Activated CD8-positive, alpha-beta memory T cell treated with anti-CD3 and anti-CD28 coated beads, Interleukin-2, amount 10 ng/mL, durations not matched to agents 7 days and 5 days (primary cell): ENCODE measurements at places on chromosomes 1 and 21. TPM values are rescaled to one million over a fixed set of nuclear protein-coding genes. Genes with fewer than 3 reads are reported as not detected.

Gene FMO1
- total RNA-seq = not detected

Gene USP48
- 83.9 TPM for total RNA-seq

Gene HPCAL4
- 0.30 TPM for total RNA-seq

Gene SLC30A1
- total RNA-seq = 9.3 TPM

Gene SLC25A24
- total RNA-seq = 25.7 TPM

Gene NRIP1
- total RNA-seq = 13.2 TPM

Gene SPRR4
- not detected for total RNA-seq

- DNase-seq = peak; percentile 84
- no peak overlapping the region for H3K27ac ChIP-seq
- no peaks in the 10 kb centered on the region for H3K27me3 ChIP-seq
Observed at GRCh38 chr1:27102707-27103468, 52.0 kb downstream of the SLC9A1 start.

DNA sequence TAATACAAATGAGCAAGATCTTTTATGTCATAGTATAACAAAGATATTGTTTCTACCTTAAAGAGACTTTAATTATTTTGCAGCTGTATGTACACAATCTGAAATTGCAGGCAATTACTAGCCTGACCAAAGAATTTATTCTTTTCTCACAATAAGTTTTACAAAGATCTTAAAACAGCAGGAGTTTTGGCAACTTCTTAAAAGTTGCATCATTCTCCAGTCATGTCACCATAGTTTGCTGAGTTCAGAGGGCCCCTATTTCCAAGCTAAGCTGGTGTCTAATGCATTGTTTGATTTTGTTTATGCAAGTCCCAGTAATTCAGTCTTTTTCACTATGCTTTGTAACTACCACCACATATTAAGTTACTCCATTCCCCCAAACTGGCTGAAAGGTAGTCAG lies 114.8 kb downstream of the DNAH14 start:
- no peaks in the 10 kb centered on the region for H3K36me3 ChIP-seq
- no peak for DNase-seq
- H3K4me1 ChIP-seq = no peaks in the 10 kb centered on the region
- no peak overlapping the region for H3K27ac ChIP-seq
- no peaks in the 10 kb centered on the region for H3K27me3 ChIP-seq
- H3K4me3 ChIP-seq = no peak overlapping the region

DNA sequence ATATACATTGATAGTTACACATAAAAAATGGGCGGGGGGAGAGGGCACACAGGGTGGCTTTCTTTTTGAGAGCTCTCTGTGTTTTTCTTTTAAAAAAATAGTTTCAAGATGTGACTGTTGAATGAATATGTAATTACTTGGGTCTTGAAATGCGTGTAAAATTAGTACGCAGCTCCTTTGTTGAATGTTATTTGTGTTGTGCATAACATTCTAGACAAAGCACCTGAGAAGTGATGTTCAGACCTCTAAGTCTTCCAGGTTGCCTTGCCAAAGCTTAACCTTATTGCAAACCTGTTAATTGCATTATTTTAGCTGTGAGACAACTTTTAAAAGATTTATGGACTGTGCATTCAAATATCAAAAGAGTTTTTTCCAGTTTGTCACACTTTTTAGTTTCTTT lies 5.4 kb downstream of the PBX1 start:
- no peak overlapping the region for H3K27ac ChIP-seq
- H3K27me3 ChIP-seq = peaks cover 20% of the 10 kb centered on the region
- H3K4me1 ChIP-seq = peaks cover 4% of the 10 kb centered on the region
- DNase-seq = no peak
- H3K4me3 ChIP-seq = no peak overlapping the region

DNA sequence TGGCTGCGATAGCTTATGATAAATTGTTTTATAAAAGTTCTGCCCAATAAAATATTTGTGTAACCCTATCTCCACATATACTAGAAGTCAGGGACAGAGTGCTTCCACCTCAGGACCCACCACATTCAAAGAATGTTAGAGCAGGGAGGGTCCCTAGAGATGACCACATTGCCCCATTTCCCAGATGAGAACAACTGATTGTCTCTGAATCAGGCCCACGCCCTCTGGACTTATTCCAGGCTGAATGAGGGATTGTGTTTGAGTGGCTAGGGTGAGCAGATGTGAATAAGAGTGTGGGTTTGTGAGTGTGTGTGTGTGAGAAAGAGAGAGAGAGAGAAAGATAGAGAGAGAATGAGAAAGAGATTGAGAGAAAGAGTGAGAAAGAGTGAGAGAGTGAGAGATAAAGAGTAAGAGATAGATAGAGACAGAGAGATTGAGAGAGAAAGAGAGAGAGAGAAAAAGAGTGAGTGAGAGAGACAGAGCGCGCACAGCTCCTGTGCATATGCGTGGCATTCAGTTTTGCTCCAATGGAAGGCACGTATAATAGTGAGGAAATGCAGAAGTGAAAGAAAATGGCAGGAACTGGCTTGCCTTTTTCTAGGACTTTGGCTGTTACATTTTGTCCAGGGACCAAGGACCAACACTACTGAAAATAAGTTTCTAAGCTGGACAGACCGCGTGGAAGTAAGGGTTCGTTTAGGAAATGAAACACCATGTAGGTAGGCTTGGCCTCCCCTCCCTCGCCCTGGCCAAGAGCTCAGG lies 94.1 kb downstream of the ABCA4 start:
- H3K27ac ChIP-seq = no peak overlapping the region
- no peak for DNase-seq
- no peaks in the 10 kb centered on the region for H3K4me1 ChIP-seq
- H3K36me3 ChIP-seq = no peaks in the 10 kb centered on the region
- no peak overlapping the region for H3K4me3 ChIP-seq
- H3K27me3 ChIP-seq = peaks cover 11% of the 10 kb centered on the region

DNA sequence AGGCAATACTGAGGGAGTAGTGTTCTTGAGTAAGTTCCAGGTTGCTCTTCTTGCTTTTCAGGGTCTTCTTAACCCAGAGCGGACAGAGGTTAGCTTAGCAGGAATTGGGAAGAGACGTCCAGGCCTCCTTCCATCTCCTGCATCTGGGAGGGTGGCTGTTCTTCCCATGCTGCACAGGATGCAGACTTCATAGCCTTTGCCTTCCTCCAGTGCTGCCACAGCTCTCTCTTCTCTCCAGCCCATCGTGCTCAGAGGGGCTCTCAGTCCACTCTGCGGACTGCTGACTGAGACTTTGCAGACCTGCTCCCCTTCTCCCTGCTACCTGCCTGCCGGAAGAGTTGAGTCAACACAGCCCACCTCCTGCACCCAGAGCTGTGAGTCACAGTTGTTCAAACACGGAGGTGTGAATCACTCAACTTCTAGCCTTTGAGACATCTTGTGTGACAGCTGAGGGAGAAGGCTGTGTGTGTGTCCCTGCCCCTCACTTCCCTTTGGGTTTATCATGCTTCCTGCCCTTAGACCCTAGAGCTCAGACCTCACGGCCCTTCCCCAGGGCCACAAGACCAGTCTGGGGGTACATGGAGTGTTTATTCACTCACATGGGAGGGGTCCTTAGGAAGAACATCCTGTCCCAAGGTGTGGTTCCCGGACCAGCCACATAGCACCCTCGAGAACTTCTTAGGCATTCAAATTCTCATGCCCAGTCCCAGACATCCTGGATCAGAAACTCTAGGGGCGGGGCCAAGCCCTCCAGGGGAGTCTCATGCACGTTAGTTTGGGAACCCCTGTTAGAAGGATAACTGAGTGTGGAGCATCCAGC lies 158.3 kb upstream of the CACNA1E start:
- H3K27me3 ChIP-seq = peaks cover 14% of the 10 kb centered on the region
- H3K4me1 ChIP-seq = peaks cover 9% of the 10 kb centered on the region
- no peaks in the 10 kb centered on the region for H3K36me3 ChIP-seq
- DNase-seq = peak; percentile 64

DNA sequence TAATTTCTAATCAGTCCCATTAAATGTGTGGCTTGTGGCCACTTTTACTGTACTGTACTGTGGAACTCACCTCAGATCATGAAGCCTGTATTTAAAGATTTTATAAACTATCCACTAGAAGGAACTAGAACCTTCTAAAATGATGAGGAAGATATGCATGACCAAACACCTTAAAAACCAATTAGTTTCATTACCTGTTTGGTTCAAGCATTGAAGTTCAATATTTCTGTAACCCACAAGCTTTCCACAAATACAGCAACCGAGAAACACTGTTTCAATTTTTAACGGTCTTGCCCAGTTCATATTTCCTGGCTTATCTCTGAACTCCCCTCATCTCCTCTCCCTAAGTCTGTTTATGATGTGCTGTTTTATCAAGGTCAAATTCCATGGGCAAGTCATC lies 264.3 kb upstream of the PLD5 start:
- no peaks in the 10 kb centered on the region for H3K36me3 ChIP-seq
- H3K27ac ChIP-seq = no peak overlapping the region
- peaks cover 2% of the 10 kb centered on the region for H3K27me3 ChIP-seq
- H3K4me1 ChIP-seq = no peaks in the 10 kb centered on the region
- no peak overlapping the region for H3K4me3 ChIP-seq

GRCh38 chr1:115074839-115075534 lies 14.3 kb downstream of the TSPAN2 start:
- peaks cover 18% of the 10 kb centered on the region for H3K4me1 ChIP-seq
- peaks cover 12% of the 10 kb centered on the region for H3K27me3 ChIP-seq
- no peaks in the 10 kb centered on the region for H3K36me3 ChIP-seq
- H3K27ac ChIP-seq = no peak overlapping the region
- DNase-seq = no peak

DNA sequence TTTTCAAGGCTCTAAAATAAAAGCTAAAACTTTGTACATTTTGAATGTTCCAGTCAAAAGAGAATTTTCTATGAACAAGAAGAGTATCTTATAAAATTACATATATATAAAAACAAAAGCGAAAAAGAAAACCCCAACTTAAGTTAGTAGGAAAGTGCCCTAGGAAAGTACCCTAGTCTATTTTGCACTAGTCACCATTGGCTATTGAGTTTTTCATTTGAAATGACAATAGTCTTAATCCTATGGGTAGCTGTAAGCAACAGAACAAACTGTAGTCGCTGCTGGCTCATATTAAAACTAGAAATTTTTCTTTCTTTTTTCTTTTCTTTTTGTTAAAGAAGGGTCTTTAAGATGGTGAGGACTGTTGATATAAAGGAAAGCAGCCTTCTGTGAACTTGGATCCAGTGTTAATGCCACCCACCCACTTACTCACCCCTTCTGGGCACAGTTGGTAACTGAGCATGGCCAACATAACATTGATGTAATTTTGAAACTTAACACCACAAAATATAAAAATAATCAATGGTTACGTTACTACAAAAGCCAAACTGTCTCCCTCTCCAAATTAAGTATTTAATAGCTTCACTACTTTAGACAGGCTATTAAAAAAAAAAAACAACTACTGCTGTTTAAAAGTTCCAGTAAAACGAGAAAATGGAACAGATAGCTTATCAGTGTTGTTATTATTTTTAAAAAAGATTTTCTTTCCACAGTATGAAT lies 177.0 kb downstream of the EIF4G3 start:
- H3K27ac ChIP-seq = no peak overlapping the region
- DNase-seq = no peak
- H3K4me3 ChIP-seq = no peak overlapping the region
- peaks cover 21% of the 10 kb centered on the region for H3K36me3 ChIP-seq

DNA sequence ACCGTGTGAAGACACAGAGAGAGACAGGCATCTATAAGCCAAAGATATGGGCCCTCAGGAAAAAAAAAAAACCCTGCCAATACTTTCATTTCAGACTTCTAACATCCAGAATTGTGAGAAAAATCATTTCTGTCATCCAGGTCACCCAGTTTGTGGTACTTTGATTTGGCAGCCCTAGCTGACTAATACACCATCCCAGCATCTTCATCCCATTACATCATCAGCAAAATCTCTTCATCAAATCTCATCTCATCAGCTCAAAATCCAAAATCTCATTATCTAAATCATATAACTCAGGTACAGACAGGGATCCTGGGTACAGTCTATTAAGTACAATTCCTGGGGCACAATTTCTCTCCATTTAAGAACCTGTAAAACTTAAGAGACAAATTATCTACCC lies 51.9 kb upstream of the GJA8 start:
- no peak overlapping the region for H3K27ac ChIP-seq
- DNase-seq = no peak
- no peaks in the 10 kb centered on the region for H3K36me3 ChIP-seq

DNA sequence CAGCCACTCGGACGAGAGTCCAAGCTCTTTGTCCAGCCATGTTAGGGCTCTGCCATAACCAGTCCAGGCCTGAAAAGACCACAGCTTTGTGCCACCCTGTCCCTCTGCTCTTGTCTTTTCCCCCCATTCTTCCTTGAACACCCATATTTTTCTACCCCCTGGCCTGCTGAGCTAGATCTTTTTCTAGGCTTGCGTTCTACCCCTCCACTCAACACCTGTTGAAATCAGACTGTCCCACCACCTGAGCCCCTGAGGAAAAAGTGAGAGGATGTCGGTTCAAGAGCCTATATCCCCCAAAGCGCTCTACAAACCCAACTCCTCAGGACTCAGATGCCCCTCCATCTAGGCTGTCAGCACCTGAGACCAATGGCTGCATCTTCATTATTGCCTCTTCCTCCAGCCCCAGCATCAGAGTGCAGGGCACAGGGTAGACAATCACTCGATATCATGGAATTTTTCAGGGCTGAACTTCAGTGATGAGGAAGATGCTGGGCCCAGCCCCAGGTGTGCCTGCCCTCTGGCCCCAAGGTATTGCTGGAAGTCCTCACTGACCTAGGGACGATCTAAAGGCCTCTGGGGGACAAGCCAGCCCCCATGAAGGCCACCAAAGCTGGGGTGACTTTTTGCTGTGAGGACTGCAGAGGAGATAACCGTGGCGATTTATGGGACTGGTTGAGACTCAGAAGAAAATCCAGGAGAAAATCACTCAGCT lies 75.3 kb downstream of the CD247 start:
- no peak for DNase-seq
- peak overlapping the region; percentile 31 for H3K27ac ChIP-seq
- peaks cover 83% of the 10 kb centered on the region for H3K4me1 ChIP-seq
- H3K4me3 ChIP-seq = no peak overlapping the region

DNA sequence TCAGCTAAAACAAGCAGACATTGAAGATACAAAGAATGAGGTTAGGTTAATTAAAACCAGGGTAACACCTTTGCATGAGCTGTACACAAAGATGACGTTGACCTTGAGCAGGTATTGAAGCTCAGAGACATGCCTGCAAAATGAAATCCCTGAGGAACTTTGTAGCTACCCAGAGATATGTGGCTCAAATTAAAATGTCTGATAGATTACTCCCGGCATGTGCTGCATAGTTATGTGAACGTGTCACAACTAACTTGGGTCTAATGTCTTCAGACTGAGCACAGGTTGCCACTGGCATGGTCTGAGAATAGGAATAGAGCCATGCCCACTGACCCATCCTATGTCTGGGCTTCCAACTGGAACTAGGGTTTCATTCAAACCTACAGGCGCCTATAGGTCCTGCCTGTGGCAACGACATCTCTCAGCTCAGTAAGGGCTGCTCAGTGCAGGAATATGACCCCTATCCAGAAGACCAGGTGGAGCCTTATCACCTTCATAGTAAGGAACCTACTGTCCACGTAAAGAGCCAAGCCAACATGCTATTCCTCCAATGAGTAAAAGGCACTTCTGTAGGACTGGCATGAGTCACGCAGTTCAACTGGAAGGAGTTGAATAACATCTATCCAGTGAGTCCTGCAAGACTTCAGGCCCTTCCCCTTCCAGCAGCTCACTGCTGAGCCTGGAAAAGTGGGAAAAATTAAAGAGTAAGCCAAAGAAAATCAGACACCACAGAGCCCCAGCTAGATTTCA lies 60.7 kb downstream of the PRKAB2 start:
- peaks cover 8% of the 10 kb centered on the region for H3K4me1 ChIP-seq
- H3K36me3 ChIP-seq = no peaks in the 10 kb centered on the region
- no peak overlapping the region for H3K27ac ChIP-seq
- peaks cover 39% of the 10 kb centered on the region for H3K27me3 ChIP-seq
